ENCODE measurements at places on chromosomes 16 and 17.

DNA sequence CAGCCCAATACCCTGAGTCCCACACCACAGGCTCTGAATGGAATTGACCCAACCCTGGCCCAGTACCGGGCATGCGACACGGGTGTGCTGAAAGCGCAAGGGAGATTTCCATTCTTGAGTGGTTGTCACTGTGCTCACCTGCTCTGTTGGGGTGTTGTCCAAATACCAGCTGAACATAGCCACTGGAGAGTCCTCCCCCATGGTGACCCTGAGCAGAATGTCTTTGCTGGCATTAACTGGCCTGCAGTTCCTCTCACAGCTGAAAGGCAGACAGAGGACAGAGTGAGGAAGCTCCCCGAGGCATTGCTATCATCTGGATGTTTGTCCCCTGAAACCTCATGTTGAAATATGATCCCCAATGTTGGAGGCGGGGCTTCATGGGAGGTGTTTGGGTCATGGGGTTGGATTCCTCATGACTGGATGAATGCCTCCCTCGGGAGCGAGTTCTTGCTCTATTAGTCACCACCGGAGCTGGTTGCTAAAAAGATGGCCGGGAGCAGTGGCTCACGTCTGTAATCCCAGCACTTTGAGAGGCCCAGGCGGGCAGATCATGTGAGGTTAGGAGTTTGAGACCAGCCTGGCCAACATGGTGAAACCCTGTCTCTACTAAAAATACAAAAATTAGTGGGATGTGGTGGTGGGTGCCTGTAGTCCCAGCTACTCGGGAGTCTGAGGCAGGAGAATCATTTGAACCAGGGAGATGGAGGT is 57.3 kb upstream of the BCO1 start:
- DNase-seq = no peak

DNA sequence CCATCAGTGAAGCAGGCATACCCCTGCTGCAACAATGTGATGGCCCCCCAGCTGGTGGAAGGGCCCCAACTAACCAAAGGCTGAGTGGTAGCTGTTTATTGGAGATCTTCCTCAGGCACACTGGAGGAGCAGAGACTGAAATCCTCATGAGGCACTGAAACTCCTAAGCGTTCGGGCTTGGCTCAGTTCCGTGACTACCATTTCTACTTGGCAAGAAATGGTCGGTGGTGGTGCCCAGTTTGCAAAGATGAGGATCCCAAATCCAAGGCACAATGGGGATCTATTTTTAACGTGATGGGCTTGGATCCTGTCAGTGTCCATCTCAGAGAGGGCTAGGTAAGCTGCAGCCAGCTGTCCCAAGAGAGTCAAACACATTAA is 82.8 kb downstream of the TNFRSF13B start:
- no peak for DNase-seq

DNA sequence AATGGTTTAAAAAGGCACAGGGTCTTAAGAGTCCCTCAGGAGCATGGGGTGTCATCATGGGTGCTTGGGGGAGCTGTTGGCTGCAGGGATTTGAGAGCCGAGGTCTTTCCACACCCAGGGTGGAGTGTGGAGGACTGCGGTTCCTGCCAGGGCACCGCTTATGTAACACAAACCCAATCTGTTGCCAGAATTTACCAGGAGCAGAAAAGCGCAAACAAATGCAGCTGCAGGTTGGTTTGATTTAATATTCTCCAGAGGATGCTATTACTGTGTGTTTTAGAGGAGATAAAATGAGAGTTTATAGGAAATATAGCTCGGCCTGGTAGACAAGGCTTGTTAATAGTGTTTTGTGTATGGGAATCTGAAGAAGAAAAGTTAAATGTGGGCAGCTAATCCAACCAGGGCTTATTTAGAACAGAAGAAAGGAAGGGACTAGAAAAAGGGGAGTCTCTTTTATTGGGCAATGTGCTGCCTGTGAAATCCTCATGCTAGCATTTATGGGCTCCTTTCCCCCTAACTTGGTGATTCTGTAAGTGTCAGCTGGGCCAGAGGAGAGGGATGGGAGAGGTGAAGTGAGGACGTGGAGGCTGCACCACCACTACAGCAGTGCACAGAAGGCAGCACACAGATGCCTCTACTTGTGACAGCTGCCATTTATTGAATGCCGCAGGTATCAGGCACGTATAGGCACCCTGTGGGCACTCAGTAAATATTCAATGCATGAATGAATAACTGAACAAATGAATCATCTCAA is 174.7 kb downstream of the KATNIP start:
- no peak for DNase-seq

GRCh38 chr17:9767432-9767991 is 23.9 kb downstream of the DHRS7C start:
- no peak for DNase-seq
